ENCODE measurements at places on chromosomes 3 and 15. TPM values are rescaled to one million over a fixed set of nuclear protein-coding genes. Genes with fewer than 3 reads are reported as not detected.
A peak's percentile ranks its signal among the peaks of the same experiment; 100 is the strongest.

DNA sequence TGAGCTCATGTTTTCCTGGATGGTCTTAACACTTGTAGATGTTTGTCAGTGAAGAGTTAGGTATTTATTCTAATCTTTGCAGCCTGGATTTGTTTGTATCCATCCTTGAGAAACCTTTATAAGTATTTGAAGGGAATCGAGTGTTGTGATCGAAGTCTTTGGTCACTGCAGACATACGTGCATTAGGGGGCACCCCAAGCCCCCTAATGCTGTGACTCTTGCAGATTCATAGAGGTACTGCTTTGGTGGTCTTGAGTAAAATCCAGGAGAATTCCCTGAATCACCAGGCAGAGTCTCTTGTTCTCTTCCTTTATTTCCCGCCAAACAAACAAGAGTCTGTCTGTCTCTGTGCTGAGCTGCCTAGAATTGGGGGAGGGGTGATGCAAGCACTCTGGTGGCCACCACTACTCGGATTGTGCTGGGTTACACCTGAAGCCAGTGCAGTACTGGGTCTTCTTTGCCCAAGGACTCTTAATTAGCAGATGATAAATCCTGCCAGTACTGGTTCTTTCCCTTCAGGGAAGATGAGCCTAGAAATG, 170.5 kb upstream of the POU1F1 start:
- DNase-seq = no peak

- no peak for DNase-seq
Observed at GRCh38 chr3:195032106-195032759, 238.7 kb downstream of the XXYLT1 start.

DNA sequence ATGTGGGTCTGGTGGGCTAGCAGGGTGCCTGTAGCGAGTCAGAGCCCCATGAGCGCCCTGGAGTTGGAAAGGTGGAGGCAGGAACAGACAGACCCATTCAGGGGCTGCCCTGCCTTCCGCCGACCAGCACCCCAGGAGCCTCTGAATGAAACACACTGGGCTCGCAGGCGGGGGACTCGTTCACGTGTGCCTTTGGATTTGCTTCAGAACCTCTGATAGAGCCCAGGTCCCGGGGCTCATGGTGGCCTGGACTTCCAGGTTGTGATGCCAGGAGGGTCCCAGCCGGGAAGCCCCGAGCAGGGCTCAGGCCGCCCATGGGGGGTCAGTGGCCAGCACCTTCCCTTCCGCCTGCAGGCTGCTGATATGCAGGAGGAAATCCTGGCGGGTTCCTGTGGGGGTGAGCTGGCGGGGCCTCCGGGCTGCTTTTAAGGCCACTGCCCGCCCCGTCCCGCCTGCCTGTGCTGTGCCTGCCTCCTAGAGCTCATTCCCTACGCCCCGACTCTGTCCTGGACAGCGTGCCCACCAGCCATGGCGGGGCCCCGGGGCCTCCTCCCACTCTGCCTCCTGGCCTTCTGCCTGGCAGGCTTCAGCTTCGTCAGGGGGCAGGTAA, at the start of gene STAB1:
TSS of gene STAB1 (plus strand) at position 453 of the 610 bp plus-strand sequence. CDS start at position 529, 76 bp downstream.
- no peak for DNase-seq

DNA sequence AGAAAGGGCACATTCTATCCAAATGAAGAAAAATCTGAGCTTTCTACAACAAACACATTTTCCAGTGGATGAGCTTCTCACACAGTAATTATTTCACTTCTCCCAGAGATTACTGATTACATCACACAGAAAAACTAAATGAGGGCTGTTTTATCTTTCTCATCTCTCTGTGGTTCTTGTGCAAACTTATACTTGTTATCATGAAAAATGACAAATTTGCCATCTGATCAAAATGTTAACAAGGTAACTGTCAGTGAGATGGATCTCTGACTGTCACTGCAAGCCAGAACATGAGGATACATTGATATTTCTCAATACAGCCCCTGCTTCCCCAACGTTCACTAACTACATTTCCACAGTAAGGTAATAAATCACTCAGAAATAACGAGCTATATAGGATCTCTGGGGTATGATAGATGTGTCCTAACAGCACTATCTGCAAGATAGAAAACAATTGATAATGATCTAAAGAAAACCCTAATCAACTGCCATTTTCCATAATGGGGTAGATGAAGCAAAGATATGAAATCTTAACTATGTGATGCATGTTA, 829.3 kb upstream of the CFAP20DC start:
- DNase-seq = no peak

LRRN1 gene
- 3.3 TPM for total RNA-seq

GRCh38 chr15:32879980-32880379, 162.2 kb downstream of the GREM1 start:
- DNase-seq = no peak

- DNase-seq = no peak
Observed at GRCh38 chr15:60784483-60785254, 305.7 kb upstream of the ICE2 start.

DNA sequence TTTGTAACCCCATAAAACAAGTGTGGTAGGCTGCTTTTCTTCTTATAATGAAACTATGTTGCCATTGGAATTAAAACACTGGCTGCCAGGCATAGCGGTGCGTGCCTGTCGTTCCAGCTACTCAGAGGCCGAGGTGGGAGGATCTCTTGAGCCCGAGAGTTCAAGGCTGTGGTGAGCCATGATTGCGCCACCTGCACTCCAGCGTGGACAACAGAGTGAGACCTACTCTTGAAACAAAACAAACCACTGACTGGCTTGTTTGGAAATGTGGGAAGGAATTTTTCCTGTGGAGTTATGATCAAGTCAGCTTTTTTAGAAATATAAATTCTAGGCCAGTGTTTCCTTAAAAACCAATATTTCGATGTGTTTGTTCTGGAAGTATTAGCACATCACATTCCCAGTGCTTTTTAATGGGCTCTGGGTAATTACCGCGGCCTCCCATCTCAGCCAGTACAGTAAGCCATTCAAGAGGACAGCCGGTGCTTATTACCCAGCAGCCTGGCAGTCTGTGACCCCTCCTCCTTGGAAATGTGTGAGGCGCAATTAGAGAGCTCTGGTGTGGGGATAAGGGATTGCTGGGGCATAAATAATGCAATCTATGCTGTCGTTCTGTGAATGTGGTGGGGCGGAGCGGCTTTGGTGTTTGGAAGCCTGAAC, 58.3 kb upstream of the TRAK1 start:
- DNase-seq = peak; percentile 96

DNA sequence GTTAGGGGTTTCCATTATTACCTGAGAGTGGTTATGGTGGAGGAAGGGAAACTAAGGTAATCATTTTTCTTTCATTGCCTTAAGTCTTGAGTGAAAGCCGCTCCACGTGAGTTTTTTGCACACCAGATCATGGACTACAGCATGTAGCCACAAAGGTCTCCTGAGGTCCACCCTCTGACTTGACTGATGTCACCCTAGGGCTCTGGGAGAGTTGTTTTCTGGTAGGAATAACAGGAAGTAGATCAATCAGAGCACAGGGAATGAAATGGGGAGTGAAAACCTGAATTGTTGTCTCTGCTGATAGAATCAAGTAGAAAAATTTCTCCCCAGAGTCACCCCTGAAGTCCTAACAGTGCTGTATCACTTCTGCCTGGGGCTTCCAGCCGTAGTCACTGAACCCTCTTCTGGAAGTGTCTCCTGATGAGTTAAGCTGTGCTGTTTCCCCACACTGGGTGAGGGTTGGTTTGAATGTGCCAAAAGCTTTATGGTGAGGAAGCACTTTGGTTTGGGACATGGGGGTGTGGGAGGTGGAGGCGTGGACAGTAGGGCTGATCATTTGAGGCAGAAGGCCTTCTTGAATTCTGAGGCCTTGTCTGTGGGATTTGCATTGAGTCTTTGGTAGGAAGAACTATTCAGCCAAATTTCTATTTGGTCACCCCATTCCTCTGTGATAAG, 64.3 kb downstream of the SLCO3A1 start:
- no peak for DNase-seq

SNRPN gene
- total RNA-seq = 217 TPM

- no peak for DNase-seq
Observed at GRCh38 chr3:42165211-42165610, 74.1 kb downstream of the TRAK1 start.

GRCh38 chr3:151864423-151865101, 8.9 kb upstream of the SUCNR1 start:
- DNase-seq = peak; percentile 90

DNA sequence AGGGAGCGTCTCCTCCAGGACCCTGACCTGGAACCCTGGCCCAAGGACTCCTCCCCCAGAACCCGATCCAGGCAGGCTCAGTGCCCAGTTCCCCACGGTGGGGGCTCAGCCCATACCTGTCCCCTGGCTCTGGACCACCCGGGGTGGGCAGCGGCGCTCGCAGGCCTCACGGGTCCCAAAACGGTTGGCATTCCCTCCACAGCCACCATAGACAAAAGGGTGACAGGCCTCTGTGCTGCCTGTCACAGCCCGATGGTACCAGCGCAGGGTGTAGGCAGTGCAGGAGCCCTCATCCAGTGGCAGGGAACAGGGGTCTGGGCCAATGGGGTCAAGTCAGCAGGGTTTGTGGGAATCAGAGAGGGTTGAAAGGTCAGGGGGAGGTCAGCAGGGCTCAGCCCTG, 1.1 kb upstream of the UCN2 start:
- DNase-seq = no peak

DNA sequence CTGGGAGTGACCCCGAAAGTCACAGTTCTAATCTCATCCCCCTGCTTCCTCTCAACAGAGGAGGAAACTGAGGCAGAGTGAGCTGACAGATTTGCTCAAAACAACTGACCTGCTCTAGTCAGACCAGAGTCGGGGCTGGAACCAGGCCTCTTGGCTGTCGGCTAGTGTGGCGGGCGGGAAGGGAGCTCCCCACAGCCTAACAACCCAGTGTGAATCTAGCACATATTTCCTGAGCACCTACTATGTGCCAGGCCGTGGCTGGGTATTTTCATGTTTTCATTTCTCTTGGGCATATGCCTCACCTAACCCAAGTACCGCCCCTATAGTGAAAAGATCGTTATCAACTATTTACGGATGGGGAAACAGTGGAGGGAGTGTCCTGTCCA, 27.2 kb downstream of the GRIP2 start:
- DNase-seq = no peak

- no peak for DNase-seq
Observed at GRCh38 chr3:133890972-133891644, 4.6 kb downstream of the RAB6B start.

- DNase-seq = no peak
Observed at GRCh38 chr15:67980171-67980570, 73.9 kb upstream of the PIAS1 start.

IL16 gene
- total RNA-seq = 0.69 TPM

GOLGA8R gene
- total RNA-seq = 1.6 TPM

DNA sequence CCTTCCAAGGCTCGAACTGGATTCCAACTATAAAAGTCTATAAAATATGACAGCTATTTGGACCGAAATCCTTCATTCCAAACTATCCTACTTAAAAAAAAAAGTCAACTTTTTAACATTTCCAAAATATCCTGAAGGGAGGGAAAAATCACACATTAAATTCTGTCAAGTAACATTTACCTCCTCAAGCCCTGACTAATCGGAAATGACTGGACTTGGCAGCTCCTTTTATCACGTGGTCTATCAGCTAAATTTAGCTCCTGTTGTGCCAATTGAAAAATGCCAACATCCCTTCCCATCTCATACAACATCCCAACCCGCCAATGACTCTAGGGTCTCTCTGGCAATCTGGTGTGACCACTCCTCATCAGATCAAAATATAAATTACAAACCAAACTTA, 297.9 kb downstream of the FHIT start:
- no peak for DNase-seq

DNA sequence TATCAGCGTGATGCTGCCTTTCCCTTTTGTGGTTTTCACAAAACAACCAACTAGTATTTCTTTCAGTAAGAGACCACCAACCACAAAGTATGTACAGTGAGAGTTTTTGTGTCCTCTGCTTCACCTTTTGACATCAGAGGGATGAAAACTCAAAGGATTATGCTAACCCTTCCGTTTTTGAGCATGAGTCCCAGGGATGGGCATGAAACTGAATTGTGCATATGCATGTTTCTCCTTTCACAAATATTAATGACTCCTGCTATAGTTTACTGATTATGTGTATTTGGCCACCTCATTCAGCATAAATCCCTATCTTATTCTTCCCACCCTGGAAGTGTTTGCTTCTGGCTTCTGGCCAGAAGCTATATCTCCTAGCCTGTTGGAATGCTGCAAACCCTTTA, 59.2 kb downstream of the RSRC1 start:
- DNase-seq = no peak

SEMA3G gene
- 0.05 TPM for total RNA-seq

NOX5 gene
- not detected for total RNA-seq

- DNase-seq = peak; percentile 100
Observed at GRCh38 chr3:185537369-185537970, 14.9 kb downstream of the LIPH start.

RBPMS2 gene
- total RNA-seq = 0.05 TPM

DNA sequence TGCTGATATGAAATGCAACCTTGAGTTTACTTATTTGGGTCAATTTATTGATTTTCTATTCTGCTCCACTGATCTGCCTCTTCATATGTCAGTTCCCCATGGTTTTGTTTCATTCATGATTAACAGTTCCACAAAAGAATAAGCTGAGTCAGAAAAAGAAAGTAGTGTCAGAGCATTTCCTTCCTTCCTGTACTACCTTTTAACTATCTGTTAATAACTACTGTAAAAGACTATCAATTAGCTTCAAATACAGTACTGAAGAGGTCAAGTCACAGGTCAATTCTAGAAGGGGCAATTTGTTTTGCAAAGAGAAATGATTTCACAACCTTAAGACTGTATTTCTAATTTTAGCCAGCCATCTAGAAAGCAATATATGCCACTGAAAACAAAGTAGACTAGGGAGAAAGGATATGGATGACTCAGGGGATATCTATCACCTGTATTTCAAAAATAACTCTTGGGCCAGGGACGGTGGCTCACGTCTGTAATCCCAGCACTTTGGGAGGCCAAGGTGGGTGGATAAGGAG, 129.5 kb downstream of the TFDP2 start:
- peak; percentile 66 for DNase-seq

CIB1 gene
- 45.6 TPM for total RNA-seq

- DNase-seq = no peak
Observed at GRCh38 chr15:72998226-72998625, 54.0 kb upstream of the NEO1 start.

DNA sequence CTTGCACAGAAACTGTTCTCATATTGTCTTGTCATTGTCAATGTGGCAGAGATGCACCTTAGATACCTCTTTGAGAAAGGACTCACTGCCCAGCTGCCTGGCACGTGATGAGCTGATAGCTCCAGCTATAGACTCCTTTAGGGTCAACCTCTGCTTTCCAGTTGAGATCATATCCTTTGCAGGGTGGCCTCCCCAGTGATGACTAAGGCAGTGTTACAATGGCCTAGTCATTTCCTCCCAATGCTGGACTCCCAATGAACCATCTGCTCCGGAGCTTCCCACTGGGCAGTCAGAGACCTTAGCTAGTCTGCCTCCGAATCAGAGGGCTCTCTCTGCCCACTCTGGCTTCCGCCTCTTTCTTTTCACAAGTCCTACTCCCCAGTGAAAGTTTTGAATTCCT, 79.5 kb downstream of the CHRD start:
- peak; percentile 36 for DNase-seq

OR5K2 gene
- not detected for total RNA-seq
